ENCODE measurements at places on chromosomes 4 and X.

DNA sequence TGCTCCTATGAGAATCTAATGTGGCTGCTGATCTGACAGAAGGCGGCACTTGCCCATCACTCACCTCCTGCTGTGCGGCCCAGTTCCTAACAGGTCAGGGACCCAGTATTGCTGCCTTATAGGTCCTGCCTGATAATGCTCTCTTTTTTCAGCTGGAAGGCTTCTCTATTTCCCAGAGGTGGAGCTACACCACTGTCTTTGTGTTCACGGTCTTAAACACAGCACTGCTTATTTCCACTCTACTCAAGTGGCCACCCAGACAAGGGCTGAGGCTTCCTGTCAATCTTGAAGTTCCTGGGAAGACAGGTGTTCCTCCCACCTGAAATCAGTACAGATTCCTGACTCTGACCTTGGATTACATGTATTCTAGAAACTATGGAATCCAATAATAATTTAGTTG, 270.6 kb downstream of the NR3C2 start:
- DNase-seq, result no peak

GRCh38 chr4:129240816-129241215, 144.9 kb downstream of the C4orf33 start:
- no peak for DNase-seq

DNA sequence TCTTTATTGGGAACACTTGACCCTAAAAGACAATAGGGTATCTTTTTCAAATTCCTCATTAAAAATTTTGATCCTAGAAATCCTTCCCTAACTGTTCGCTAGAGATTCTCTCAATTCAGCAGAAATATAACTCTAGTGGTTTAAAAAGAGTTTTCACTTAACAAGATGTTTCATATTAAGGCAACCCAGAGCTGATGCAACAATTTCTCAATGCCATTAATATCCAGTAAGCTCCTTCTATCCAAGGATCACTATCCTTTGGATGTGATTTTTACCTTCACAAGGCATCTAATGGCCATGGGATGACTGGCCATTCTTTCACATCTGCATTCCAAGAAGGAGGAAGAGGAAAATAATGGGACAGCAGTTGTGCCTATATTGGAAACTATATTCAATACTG, 183.4 kb downstream of the ANKRD50 start:
- DNase-seq, result no peak

GRCh38 chr4:24335616-24336015, 248.7 kb downstream of the DHX15 start:
- no peak for DNase-seq

DNA sequence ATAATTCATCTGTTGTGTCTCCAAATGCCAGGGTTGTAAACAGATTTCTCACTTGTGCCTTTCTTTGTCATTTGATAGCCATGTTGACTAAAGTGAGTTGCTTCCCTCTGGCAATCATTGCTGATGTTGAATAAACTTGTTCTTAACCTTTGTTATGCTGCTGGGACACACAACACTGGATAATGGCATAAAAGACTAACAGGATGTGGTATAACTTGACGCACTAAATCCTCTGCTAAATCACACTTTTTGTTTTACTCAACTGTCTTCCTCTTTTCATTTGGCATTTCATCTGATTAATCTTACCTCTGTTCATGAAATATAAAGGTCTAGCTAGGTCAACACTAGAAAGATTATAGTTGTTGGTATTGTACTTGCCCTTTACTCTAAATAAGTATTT, 17.6 kb upstream of the CXCL5 start:
- DNase-seq, result no peak

DNA sequence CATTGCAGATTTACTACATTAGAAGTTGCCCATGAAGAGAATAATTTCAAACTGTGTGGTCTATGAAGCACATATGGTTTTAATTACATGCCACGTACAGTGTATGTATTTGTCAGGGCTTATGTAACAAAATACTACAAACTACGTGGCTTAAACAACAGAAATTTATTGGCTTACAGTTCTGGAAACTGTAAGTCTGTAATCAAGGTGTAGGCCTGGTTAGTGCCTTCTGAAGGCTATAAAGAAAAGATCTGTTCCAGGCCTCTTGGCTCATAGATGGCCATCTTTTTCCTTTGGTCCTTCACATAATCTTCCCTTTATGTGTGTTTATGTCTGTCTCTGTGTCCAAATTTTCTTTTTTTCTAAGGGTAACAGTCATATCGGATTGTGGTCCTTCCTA, 1160.2 kb downstream of the FAM133A start:
- no peak for DNase-seq

GRCh38 chr4:114311787-114312186, 286.8 kb upstream of the UGT8 start:
- DNase-seq, result no peak

DNA sequence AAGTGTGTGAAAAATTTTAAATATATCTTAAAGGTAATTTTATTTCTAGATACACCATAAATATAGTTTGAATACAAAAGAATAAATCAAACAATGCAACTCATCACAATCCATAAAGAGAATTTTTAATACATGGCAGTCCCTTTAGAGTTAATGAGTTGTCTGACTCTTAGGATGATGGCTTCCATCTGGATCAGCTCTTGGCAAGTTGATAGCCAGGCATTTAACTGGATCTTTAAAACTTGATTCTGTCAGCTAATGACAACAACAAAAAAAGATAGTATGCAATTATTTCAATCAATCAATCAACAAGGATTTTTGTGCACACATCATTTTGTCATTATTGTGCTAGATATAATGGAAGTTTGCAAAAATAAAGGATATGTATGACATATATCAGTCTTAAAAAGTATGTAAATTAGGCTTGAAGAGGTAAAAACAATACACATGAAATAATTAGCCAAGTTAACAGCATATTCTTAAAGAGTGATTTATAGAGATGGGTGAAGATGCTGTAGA, 174.9 kb upstream of the PCDH18 start:
- DNase-seq, result no peak

DNA sequence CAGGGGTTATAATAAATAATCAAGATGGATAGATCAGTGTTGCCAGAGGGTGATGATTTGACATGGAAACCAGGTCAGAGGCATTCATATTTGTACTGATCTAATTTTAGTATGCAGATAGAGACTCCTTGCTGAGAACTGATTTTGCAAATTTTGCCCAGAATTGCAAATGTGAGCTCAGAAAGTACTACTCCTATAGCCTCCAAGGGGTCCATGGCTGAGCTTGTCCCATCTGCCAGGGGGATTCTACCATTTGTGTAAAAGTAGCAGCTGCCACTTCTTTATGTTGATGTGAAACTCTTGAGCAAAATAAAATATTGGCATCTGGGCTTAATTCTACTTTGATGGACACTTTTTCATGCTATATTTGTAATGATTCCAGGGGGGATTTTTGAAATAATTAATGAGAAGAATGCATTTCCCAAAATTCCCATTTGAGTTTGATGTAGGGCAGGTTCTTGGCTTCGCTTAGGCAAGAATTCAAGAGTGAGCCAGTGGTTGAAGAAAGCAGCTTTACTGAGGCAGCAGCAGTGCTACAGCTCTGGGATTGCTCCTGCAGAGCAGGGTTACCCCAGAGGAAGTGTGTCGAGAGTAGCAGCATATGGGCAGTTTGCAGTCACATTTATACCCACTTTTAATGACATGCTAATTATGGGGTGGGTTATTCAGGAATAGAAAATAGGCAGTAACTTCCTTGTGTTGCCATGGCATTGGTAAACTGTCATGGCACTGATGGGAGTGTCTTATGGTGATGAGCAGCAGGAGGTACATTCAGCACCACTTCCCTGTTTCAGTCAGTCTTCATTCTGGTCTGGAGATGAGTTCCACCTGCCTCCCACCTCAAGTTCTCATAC, 38.7 kb upstream of the DCLK2 start:
- DNase-seq, result no peak

GRCh38 chrX:137926090-137926489, 360.2 kb downstream of the ZIC3 start:
- no peak for DNase-seq

DNA sequence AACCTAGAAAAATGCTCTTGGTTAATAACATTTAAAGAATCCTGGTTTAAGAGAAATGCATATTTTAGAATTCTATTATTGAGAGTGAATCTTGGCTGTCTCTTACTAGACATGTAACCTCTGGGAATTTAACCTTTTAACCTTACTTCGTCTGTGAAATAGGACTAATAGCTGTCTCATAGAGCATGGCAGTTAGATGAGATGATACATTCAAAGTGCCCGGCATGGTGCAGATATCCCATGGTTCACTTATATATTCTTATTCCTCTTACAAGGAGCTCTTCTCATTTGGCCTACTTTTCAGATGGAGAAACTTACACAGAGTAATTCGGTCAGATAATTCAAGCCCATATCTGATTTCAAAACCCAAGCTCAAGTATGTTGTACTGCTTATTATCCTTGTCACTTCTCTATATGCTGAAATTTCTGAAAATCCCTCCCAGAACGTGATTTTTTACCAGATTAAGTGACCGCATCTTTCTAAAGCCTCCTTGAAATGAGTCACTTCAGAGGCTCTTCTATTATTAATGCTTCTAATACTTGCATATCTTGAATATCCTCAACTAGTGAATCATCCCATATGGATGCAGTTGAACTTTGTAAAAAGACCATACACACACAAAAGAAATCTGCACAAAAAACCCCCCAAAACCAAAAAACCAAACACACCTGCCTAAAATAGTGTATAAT, 4.9 kb downstream of the CDKN2AIP start:
- DNase-seq, result no peak

DNA sequence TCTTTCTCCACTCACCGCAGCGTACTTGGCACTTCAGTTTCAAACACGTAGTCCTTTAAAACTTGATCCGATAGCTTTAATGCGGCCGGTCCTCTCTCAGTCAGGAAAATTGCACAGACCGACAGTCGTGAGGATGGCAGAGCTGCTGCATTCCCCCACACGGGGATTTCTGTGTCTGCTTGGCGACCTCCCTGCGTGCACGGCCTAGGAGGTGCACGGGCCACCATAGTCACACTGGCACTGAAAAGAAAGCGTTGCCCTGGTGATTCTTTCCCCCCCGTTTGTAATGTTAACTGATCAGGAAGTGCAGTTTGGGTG, 10.3 kb downstream of the AKAP17A start:
- DNase-seq, result no peak

DNA sequence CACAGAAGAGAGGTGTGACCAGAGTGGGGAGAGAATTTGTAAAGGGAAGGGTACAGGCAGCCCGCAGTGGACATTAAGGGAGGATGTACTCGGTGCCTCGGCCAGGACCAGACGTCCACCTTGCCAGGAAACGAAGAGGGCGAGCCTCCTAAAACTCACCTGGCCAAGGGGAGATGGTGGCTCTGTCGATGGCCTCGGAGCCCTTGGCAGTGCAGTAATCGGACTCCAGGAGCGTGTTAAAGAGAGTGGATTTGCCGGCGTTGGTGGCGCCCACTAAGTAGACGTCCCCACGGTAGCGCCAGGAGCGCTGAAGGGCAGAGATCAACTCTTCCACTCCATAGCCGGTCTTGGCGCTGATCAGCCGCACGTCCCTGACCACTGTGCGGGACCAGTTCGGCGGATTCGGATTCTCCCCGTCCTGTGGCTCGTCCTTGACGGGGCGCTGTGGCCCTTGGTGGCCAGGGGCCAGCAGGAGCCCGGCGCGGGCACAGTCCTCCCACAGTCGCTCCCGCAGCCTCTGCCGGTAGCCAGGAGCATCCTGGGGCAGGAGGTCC, 1.0 kb downstream of the NOA1 start:
- DNase-seq, result peak; percentile 14

DNA sequence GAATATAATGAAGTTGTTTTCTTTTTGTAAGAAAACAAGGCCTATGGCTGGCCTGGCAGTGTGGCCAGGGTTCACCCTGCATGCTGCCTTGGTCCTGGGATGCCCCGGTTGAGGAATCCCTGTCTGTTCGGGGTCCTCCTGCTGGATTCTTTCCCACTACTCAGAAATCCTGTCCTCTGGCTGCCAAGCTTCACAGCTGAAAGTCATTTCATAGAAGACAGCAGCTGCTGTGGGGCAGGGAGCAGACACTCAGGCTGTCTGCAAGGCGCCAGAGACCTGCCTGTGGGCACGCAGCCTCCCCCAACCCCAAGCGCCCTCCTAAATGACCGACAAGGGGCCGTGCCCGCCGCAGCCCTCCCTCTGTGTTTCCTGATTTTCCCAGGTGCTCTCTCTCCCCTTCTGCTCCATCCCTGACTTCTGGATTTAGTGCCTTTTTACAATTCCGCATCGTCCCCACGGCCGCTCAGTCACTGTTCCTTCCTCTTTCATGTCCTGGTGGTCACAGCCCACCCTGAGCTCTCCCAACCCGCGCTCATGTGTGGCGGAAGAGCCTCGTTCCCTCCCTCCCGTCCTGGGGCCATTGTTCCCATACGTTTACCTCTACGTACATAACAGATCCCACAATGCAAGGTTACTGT, 27.5 kb downstream of the ZFYVE28 start:
- no peak for DNase-seq

DNA sequence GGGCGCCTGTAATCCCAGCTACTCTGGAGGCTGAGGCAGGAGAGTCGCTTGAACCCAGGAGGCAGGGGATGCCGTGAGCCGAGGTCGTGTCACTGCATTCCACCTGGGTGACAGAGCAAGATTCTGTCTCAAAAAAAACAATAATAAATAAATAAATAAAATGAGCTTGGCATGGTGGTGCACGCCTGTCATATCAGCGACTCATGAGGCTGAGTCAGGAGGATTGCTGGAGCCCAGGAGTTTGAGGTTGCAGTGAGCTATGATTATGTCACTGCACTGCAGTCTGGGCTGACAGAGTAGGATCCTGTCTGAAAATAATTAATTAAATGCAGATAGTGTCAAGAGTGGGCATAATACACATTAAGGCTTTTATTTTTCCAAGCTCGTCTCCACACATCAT, 77.5 kb downstream of the DHRSX start:
- DNase-seq, result no peak

- DNase-seq, result no peak
Measured at GRCh38 chr4:170190265-170190664, 100.5 kb upstream of the AADAT start.

GRCh38 chrX:63503541-63503940, 152.4 kb upstream of the SPIN4 start:
- no peak for DNase-seq

DNA sequence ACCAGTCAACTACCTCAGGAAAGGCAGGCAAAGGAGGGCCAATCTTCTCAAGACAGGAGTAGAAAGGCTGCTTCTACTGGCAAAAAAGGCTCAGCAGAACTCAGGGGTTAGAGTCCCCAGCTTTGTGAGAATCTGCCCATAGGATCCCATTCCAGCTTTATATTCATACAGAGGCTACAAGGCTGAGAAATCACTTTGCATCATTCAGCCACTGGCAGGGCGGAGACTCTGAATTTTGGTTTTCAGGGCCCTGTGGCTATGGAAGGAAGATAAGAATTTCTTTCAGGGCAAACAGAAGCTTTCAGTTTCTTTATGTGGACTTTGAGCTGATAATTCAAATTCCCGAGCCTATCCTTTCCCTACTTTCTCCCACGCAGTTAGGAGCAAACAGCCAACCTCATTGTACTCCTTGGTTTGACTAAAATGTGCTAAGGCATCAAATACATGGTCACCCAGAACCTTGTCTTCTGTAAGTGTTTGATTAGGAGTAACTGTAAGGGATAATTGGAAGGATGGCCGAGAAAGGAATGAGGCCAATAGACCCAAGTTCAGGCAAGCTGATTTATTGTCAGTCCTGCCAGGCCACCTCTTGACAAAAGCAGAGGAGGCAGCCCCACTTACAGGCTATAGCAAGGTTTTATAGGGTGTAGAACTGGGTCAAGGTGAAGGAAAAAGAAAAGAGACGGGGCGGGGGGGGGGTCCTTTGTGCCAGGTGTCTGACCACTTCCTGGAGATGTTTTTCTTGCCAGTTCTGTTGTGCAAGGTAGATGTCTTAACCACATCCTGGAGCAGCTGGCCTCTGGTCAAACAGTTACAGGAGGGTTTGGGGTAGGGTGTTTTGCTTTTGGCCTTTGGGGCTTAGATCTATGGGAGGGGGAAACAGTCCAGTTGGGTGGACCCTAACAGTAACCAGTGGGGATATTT, 165.3 kb upstream of the PPP1R2C start:
- DNase-seq, result no peak

All from K562 (cell line).